Activated naive CD4-positive, alpha-beta T cell treated with anti-CD3 and anti-CD28 coated beads for 36 hours (primary cell): ENCODE measurements at places on chromosomes 16 and 17. TPM values are rescaled to one million over a fixed set of nuclear protein-coding genes. Genes with fewer than 3 reads are reported as not detected.

Gene ZNF200
- total RNA-seq: 9.7 TPM

- no peak overlapping the region for H3K27ac ChIP-seq
- DNase-seq: no peak
- no peak overlapping the region for H3K4me3 ChIP-seq
These were observed 22.6 kb downstream of the NTAN1 start for GRCh38 chr16:15033309-15033707.

DNA sequence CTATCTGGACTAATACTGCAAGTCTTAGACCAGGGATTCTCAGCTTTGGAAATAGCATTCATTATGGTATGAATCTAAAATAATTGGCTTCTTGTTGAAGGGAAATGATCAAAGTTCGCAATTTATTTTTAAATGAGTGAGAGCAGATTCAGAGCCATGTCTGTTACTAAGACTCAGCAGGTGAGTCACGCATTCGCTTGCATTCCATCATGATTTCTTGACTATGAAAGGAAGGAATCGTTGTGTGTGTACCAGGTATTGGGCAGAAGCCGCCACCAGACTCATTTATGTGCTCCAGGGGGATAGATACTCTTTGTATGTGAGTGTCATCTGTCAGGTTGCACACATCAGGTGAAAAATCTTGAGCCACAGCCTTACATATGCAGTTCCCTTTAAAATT lies 10.8 kb downstream of the GSG1L2 start:
- no peak overlapping the region for H3K4me3 ChIP-seq
- peaks cover 4% of the 10 kb centered on the region for H3K27me3 ChIP-seq
- H3K27ac ChIP-seq: no peak overlapping the region
- no peaks in the 10 kb centered on the region for H3K36me3 ChIP-seq
- H3K4me1 ChIP-seq: no peaks in the 10 kb centered on the region

- H3K27ac ChIP-seq: no peak overlapping the region
- H3K4me1 ChIP-seq: no peaks in the 10 kb centered on the region
- H3K4me3 ChIP-seq: no peak overlapping the region
- no peaks in the 10 kb centered on the region for H3K36me3 ChIP-seq
- H3K27me3 ChIP-seq: peaks cover 40% of the 10 kb centered on the region
These were observed 22.4 kb downstream of the NECAB2 start for GRCh38 chr16:83990492-83990891.

- no peak overlapping the region for H3K27ac ChIP-seq
- peaks cover 66% of the 10 kb centered on the region for H3K4me1 ChIP-seq
- H3K4me3 ChIP-seq: no peak overlapping the region
- peak; percentile 44 for DNase-seq
- no peaks in the 10 kb centered on the region for H3K36me3 ChIP-seq
These were observed 26.3 kb downstream of the LAT start for GRCh38 chr16:29011112-29011511.

GRCh38 chr16:78916928-78917545 lies 683.5 kb downstream of the MAF start:
- peaks cover 5% of the 10 kb centered on the region for H3K36me3 ChIP-seq
- no peak for DNase-seq
- H3K27me3 ChIP-seq: no peaks in the 10 kb centered on the region
- H3K27ac ChIP-seq: no peak overlapping the region
- H3K4me3 ChIP-seq: no peak overlapping the region

DNA sequence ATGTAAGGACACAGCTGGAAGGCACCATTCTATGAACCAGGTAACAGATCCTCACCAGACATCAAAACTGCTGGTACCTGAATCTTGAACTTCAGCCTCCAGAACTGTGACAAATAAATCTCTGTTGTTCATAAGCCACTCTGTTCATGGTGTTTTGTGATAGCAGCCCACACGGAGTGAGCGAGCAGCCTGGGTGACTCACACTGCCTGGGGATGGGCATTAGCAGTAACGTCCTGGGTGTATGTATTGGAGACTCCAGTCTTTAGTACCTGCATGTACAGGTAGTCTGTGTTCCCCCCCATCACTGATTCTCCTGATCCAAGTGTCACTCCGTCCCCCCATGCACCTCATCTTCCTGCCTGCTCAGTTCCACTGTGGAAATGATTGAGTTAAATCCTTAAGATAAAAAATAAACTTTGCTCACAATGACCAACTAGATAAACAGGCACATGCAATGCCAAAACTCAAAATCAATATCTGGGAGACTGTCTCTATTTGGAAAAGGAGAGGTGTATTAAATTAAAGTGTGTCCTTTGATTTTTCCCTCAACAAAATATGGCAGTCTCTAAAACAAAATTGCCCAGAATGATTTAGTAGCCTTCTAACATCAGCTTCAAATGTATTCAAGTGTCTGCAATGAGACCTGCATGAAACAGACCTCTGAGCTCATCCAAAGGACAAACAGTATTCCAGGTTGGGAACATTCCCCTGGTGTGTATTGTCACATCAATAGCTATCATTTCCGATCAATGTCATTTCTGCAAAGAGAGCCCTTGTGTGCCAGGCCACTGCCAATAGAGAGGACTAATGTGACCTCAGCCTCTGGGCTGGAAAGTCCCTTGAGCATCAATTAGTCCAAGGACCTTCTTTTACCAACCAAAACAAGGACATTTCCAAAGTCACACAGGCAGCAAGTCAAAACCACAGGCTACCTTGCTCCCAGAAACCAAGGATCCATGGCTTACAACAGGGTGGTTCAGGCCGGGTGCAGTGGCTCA lies 12.2 kb upstream of the VAT1L start:
- H3K27ac ChIP-seq: no peak overlapping the region
- peaks cover 16% of the 10 kb centered on the region for H3K27me3 ChIP-seq
- no peak overlapping the region for H3K4me3 ChIP-seq
- DNase-seq: no peak
